Activated CD4-positive, alpha-beta T cell treated with anti-CD3 and anti-CD28 coated beads, Interleukin-2, amount 50 U/mL, for 48 hours (primary cell): ENCODE measurements at places on chromosomes 1 and 21.

DNA sequence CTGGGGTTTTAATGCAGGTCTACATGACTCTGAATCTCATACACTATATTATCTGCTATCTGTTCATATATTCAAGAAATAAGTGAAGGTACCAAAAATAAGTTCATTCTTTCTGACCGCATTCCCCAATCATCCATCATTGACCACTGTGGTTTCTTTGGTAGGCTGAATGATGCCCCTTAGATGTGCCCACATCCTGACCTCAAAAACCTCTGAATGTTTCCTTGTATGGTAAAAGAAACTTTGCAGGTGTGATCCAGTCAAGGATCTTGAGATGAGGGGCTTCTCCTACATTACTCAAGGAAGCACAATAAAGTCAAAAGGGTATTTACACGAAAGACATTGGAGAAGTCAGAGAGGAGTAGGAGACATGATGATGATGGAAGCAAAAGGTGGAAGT, 60.6 kb upstream of the LRRC8B start:
- DNase-seq, result no peak

DNA sequence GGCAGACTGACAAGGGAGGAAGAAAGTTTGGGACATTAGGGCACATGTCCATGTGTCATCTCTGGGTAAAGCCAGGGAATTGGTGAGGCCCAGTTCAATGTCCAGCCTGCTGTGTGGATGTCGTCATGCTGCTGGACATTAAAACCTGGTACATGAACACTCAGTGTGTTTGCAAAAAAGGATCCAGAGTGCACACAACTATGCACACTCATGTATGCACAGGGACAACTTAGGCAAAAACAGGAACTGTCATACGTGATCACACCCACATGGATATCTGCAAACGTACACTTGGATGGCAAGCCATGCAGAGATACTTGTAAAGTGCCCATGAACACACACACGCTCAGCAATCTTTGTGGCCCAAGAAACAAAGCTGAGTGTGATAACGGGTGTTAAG, 47.9 kb upstream of the NEK2 start:
- DNase-seq, result no peak

DNA sequence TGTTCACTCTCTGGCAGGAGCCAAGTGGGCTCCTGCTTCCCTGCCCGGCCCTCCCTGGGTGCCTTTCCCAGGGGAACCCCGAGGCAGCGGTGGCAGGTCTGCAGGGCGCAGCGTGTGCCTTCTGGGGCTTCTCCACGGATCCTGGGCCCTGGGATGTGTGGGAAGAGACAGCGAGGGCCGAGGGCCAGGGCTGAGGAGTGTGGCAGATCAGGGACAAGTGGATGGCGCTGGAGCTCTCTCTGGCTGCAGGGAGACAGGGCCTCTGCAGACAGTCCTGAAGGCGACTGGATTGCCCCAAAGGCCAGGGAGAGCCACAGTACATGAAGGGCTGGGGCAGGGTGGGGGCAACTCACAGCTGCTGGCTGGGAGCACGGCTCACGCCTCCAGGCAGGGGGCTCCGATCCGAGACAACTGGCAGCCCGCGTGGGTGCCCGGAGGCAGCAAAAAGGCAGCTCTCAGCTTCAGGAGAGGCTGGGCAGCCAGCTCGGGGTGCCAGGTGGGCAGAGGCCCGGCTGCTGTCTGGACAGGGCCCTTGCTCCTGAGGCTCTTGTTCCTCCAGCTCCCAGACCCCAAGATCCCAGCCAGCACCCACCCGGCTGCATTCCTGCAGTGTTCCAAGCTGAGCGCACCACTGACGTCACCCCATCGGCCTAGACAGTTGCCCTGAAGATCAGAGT, 16.0 kb downstream of the MORN1 start:
- DNase-seq, result no peak

DNA sequence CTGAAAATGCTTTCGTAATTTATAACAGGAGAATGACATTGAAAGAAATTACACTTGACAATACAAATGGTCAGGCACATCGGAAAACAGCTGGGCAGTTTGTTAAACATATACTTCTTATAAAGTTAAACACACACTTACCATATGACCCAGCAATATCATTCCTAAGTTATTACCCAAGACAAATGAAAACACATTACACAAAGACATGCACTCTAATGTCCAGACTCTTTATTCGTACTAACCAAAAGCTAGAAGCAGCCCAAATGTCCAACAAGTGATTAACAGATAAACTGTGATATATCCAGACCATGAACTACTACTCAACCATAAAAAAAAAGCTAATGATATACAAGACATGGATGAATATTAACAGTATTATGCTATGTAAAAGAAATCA, 8.5 kb downstream of the AKT3 start:
- DNase-seq, result no peak

DNA sequence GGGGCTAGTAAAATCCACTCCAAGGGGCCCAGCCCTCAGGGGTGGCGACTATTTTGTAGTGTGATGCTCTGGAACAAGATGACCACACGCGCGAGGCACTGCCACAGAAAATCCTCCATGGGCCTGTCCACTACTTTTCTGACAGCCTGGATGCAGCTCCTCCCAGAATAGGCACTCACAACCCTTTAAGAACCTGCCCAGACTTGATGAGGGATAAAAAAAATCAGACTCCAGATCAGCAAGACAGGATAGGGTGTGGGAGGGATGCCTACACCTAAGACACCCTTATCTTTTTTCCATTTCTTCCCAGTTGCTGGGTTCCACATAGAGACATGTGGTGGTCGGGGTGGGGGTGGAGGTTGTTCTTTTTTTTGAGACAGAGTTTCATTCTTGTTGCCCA, 33.5 kb downstream of the PCAT6 start:
- no peak for DNase-seq

DNA sequence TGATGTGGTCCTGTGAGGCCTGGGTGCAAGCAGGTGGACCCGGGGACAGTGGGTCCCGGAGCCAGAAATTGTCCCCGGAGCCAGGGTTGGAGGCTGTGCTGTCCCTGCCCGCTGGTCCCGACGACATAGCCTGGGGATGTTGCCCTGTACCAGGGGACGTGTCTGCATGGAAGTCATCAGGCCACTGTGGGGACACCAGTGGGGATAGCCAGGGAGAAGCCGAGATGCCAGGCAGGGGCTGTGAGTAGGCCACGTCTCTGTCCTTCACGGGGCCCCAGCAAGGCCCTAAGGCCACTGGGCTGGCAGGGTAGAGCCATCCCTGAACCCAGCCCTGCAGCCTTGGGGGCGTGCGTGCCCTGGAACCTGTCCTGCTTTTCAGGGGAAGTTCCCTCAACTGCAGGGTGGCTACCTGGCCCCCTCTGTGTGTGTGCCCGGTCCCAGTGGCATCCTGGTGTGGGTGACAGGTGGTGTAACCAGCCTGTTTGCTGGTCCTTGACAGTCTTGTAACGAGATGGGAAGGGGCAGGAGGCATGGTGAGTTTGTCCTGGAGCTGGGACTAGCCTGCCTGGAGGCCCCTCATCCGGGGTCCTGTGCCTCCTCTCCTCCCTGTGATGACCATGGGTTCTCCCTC, 73.2 kb downstream of the OBSCN start:
- peak; percentile 1 for DNase-seq

- DNase-seq, result no peak
Measured at GRCh38 chr1:171357179-171357578, 43.2 kb downstream of the FMO4 start.

GRCh38 chr21:33643658-33644311, 1.5 kb downstream of the ITSN1 start:
- no peak for DNase-seq

- DNase-seq, result no peak
Measured at GRCh38 chr1:2352897-2353550, 38.3 kb downstream of the MORN1 start.

GRCh38 chr1:55428231-55428630, 213.1 kb upstream of the USP24 start:
- no peak for DNase-seq

GRCh38 chr1:9615316-9616063, 26.8 kb downstream of the TMEM201 start:
- peak; percentile 65 for DNase-seq

- no peak for DNase-seq
Measured at GRCh38 chr1:85339089-85339488, 62.7 kb upstream of the BCL10 start.

- no peak for DNase-seq
Measured at GRCh38 chr21:38460171-38460742, 38.0 kb downstream of the ERG start.

DNA sequence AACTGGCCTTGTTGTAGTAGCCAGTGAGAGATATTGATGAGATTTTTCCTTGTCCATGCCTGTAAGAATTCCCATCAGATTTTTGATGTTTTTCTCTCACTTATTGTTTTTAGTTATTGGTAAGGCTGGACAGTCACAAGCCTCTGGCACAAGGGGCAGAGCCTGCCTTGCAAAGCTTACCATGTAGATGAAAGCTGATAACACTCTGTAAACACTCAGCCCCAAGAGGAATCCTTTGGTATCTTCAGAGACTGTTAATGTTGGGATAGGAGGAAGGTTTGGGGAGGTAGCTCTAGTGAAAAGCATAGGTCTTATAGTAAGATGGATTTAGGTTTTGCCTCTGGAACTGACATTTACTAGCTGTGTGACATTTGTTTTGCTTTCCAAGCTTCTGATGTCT, 37.7 kb downstream of the MARK1 start:
- DNase-seq, result no peak

DNA sequence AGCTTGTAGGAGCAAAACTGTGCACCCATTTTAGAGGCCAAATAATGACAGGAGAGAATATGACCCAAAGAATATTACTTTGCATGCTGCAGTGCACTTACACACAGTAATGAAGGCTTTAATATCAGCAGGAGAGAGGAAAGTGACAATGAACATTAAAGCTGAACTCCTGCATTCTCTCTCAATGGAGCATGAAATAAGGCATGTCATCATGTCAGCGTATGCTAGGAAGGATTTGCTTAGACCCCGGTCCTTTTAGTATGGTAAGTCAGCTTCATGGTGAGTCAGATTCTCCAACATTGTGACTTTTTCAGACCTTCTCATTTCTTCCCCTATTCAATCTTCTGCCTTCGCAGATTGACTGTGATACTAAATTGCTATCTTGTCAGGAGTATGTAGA, 210.7 kb upstream of the TMPRSS15 start:
- no peak for DNase-seq

GRCh38 chr1:24606621-24607020, 36.5 kb upstream of the SRRM1 start:
- DNase-seq, result no peak

GRCh38 chr1:241532162-241532531, at the start of gene KMO:
Gene KMO (plus strand): TSS chr1:241532378. CDS start chr1:241532445, 67 bp downstream.
- DNase-seq, result no peak

DNA sequence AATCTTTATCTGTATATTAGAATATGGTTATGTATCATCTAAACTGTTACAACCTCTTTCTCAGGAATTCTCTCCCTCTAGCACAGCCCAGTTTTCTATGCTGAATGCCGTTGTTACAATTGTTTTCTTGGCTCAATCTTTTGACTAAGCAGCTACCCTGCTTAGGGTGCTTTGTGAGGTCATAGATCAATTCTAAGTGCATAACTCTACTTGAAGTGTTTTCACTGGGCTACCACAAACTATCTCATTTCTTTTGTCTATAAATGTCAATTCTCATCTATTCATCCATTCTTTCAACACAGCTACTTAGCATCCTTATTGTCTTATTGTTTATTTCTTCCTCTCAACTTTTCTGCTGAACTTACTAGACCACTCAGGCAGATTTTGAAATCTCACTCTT, 77.1 kb downstream of the CEP350 start:
- no peak for DNase-seq

GRCh38 chr1:170150016-170150415, 4.3 kb downstream of the NTMT2 start:
- DNase-seq, result no peak

DNA sequence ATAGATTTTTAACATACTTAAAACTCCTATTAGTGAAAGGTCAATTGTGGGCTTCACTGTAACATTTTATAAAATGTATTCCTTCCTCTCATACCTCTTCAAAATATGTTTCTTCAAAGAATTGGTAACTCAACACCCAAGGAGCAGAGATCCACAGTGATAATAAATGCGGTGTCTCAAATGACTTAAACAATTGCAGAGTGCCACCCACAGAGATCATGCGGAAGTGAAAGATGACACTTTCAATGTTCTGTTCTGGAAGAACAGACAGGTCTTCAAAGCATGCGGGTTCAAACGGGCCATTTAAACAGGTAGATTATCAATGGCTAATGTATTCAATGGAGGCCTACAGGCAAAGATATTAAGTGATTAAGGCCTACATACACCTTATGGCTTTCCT, 157.0 kb upstream of the GREM2 start:
- no peak for DNase-seq

GRCh38 chr1:15680561-15681348, 3.4 kb upstream of the PLEKHM2 start:
- no peak for DNase-seq

- no peak for DNase-seq
Measured at GRCh38 chr1:203996126-203996525, 76.8 kb upstream of the SOX13 start.

- DNase-seq, result no peak
Measured at GRCh38 chr1:47216278-47217059, 15.6 kb downstream of the TAL1 start.

- DNase-seq, result no peak
Measured at GRCh38 chr1:14426854-14427253, 171.6 kb upstream of the KAZN start.

- DNase-seq, result no peak
Measured at GRCh38 chr1:168093616-168094015, 43.1 kb downstream of the GPR161 start.

GRCh38 chr21:33208534-33208933, 21.2 kb upstream of the IFNAR2 start:
- DNase-seq, result no peak

DNA sequence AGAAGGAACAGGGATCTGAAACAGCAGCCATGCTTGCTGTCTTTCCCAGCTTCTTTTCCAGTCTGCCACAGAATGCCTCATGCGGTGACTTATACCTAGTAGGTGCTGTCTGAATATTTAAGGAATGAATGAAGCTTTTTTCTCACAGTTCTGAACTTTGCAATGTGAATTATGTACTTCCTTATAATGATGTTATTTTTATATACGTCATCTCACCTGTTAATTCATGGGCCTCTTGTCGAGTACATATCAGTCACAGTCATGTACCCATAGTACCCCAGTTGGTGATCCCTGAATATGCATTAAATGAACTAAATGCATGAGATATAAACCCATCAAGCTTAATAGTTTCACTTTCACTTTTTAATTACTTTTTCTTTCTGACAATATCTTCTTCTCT, 132.7 kb downstream of the NTNG1 start:
- DNase-seq, result no peak

- DNase-seq, result no peak
Measured at GRCh38 chr1:185404291-185404690, 87.2 kb upstream of the IVNS1ABP start.

- DNase-seq, result no peak
Measured at GRCh38 chr1:54815086-54815876, 14.2 kb upstream of the TTC22 start.
